Adrenal gland (tissue), 19 donors: ENCODE measurements at places on chromosomes 3 and 15. TPM values are rescaled to one million over a fixed set of nuclear protein-coding genes. Genes with fewer than 3 reads are reported as not detected.
A peak's percentile ranks its signal among the peaks of the same experiment; 100 is the strongest.

Gene AP2M1
- 687 TPM for total RNA-seq

Gene SERPINI1
- 3.8 TPM for total RNA-seq

Gene CLDN18
- 0.31 TPM for total RNA-seq

DNA sequence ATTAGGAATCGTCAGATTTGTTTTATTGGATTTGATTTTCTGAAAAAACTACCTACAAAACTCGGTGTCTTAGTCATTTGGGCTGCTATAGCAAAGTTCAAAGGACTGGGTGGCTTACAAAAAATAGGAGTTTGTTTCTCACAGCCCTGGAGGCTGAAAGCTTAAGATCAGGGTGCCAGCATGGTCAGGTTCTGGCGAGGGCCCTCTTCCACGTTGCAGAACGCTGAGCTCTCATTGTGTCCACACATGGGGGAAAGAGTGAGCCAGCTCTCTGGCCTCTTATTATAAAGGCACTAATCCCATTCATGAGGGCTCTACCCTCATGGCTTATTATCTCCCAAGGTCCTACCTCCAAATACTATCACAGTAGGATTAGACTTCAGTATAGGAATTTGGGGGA is 40.6 kb upstream of the MRPS22 start:
- peaks cover 29% of the 10 kb centered on the region for H3K4me1 ChIP-seq
- no peak overlapping the region for H3K4me3 ChIP-seq
- no peaks in the 10 kb centered on the region for H3K36me3 ChIP-seq
- H3K27ac ChIP-seq, result no peak overlapping the region
- no peaks in the 10 kb centered on the region for H3K27me3 ChIP-seq
- DNase-seq, result no peak

GRCh38 chr3:27976933-27977332 is 254.8 kb upstream of the EOMES start:
- no peaks in the 10 kb centered on the region for H3K36me3 ChIP-seq
- H3K27ac ChIP-seq, result no peak overlapping the region
- no peaks in the 10 kb centered on the region for H3K4me1 ChIP-seq
- H3K27me3 ChIP-seq, result no peaks in the 10 kb centered on the region

- DNase-seq, result no peak
- no peak overlapping the region for H3K4me3 ChIP-seq
- H3K27me3 ChIP-seq, result no peaks in the 10 kb centered on the region
- peak overlapping the region; percentile 74 for H3K27ac ChIP-seq
- H3K4me1 ChIP-seq, result peaks cover 61% of the 10 kb centered on the region
Measured at GRCh38 chr3:172317984-172318383, 130.3 kb downstream of the GHSR start.

- no peaks in the 10 kb centered on the region for H3K4me1 ChIP-seq
- DNase-seq, result no peak
- H3K27ac ChIP-seq, result no peak overlapping the region
Measured at GRCh38 chr3:107273771-107274170, 103.5 kb upstream of the CCDC54 start.

DNA sequence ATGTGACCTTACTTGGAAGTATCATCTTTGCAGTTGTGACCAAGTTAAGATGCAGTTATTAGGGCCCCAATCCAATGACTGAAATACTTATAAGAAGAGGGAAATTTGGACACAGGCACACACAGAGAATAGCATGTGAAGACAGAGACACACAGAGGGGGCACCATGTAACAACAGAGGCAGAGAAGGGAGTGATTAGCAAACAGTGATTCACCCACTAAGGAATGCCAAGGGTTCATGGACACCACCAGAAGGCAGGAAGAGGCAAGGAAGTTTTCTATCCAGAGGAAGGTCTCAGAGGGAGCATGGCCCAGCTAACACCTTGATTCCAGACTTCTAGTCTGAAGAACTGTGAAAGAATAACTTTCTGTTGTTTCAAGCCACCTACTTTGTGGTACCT is 25.0 kb downstream of the SIDT1 start:
- H3K36me3 ChIP-seq, result no peaks in the 10 kb centered on the region
- no peak overlapping the region for H3K27ac ChIP-seq
- no peak overlapping the region for H3K4me3 ChIP-seq
- DNase-seq, result no peak

GRCh38 chr15:83039206-83039605 is 27.8 kb upstream of the C15orf40 start:
- DNase-seq, result no peak
- peaks cover 5% of the 10 kb centered on the region for H3K4me1 ChIP-seq
- H3K27ac ChIP-seq, result no peak overlapping the region

DNA sequence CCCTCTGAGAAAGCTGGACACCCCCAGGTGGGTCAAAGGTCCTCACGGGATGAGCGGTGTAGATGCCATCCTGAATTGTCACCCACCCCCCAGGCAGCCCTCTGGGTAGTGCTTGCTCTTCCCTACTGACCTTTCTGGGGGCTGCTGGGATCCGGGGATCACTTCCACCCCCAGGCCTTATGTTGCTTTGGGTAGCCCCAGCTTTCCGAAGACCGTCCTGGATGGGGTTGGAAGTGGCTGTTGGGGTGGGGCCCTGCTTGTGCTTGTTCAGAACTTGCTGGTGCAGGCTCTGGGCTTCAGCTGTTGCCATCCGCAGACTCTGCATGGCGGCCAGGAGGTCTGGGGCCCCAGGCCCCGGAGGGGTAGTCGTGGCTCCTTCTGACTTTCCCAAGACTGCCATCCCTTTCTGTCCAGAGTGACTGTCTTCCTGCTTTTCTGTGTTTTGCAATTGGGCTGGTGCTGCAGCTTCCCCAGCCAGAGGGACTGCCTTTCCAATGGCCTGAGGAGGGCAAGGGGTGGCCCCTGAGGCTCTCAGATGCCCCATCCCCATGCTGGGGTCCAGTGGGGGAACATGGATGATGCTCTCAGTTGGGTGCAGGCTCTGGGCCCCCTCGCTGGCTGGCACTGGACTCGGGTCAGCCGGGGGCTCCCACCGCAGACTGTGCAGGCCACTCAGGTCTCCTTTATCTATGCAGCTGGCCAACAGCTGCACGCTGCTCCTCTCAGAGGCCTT is 6.3 kb downstream of the XIRP1 start:
- H3K4me3 ChIP-seq, result no peak overlapping the region
- peaks cover 4% of the 10 kb centered on the region for H3K4me1 ChIP-seq
- DNase-seq, result no peak
- no peaks in the 10 kb centered on the region for H3K27me3 ChIP-seq
- no peaks in the 10 kb centered on the region for H3K36me3 ChIP-seq
